ENCODE measurements at places on chromosomes 3 and 15. TPM values are rescaled to one million over a fixed set of nuclear protein-coding genes. Genes with fewer than 3 reads are reported as not detected.
A peak's percentile ranks its signal among the peaks of the same experiment; 100 is the strongest.

GATM gene
- 23.8 TPM for total RNA-seq

DNA sequence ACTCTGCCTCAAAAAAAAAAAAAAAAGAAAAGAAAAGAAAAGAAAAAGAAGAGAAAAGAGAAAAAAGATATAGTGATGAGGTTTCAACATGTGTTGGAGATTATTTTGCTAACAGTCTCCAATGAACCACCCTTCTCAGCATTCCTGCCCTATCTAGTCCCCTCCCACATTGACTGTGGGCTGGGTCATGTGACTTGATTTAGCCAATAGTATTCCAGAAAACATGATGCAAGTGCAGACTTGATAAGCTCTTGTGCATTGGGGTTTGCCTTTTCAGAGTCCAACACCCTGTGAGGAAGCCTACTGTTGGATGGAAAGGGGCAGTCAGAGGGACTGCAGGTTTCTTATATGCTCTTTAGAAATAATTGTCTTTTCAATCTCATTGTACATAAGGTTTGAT, 37.8 kb upstream of the MED12L start:
- DNase-seq: no peak

DNA sequence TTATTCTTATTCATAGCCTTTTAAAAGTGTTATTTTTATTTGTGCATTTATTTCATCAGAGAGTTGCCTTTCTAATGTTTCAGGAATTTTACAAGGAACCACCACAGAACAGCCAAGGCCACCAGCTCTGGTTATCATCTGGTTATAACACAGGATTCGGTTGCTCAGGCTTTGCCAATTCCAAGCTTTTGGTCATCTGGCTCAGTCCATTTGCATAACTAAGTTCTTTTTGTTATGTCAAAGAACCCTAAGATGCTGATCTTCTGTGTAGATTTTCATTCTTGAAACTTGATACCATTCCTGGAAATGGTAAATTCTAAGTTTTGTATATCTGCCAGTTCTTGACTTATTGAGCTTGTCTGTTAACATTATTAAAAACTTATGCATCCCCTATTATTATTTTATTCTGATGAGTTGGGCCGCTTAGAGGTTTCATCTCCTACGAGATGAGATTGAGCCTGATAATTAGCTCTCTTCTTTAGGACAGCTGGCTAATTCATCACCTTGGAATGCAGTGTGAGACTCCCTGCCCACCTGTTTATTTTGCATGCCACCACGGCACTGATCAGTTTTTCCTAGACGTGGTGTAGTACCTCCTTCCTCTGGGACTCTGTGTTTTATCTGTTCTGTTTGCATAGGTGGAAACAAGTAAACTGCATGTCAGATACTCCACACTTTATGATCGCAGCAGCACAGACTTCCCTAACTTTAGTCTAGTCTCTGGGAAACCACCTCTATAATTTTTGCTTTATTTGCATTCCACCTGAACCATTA, 264.8 kb downstream of the SLCO3A1 start:
- peak; percentile 46 for DNase-seq

DNA sequence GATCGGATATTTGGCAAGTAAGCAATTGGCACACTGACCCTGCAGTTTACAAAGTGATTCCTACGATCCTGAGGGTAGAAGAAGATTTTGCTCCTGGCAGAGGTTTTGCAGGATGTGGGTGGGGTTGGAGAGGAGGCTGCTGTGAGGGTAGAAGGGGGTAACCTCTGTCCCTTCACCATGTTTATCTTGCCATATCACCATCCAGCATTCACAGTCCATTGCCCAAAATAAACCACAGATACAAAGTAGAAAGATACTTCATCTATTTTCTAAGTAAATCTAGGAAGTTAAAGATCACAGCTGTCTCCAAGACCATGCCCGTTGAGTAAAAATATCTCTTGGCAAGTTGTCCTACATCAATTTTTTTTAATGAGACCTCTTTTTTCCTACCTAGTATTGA, 51.6 kb downstream of the LIPC start:
- DNase-seq: no peak

ADAMTS9 gene
- total RNA-seq: 5.6 TPM

GRCh38 chr15:33207646-33208045, 13.1 kb upstream of the FMN1 start:
- DNase-seq: no peak

- no peak for DNase-seq
Measured at GRCh38 chr15:63931556-63931955, 97.8 kb upstream of the HERC1 start.

TJP1 gene
- 57.2 TPM for total RNA-seq

DNA sequence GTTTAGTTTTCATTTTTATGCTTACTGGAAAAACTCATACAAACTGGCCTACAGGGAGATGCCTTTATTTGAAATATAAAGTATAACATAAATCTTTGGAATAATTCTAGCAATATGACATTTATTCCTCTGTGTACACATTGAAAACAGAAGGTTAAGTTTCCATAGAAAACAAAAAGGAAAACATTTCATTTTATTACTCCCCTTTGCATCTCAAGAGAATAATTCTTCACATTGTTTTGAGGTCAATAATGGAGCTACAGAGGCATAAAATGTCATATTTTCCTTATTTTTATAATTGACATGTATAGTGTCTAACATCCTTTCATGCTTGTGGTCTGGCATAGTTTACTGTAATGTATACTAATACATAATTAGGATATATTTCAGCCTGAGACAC, 187.6 kb upstream of the AGTR1 start:
- no peak for DNase-seq

DNA sequence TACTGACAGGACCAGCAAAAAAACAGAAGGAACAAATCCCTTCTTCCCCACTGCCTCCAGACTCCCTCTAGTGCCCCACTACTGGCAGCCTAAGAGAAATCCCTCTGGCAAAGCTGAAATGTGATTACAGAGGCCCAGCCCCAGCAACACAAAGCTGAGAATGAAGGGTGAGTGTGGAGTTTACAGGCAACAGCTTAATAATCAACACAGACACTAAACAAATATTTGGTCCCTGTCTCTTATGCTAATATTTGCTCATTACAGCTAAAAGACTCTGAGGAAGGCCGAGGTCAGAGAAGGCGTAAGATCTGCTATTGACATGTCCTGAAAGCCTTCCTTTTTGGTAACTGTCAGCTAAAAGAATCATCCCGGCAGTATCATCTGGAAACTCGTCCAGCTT, 308.5 kb upstream of the RASGRP1 start:
- DNase-seq: peak; percentile 7

DNA sequence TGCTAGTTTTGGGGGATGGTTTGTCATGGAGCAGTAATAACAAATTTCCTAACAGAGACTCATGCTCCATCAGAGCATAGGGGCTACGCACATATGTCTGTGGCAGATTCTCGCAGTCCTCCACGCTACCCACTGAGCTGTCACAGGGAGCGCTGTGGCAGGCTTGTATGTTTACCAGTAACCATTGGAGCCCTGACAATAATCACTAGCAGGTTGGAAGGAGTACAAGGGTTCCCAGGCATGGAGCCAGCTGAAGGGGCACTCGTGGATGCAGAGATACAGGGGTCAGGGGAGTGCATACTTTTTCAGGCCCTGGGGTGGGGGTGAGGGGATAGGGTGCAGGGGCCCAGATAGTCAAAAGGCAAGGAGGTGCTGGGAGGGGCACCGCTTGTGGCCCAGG, 7.9 kb upstream of the GP9 start:
- DNase-seq: no peak

ALPK3 gene
- total RNA-seq: 0.81 TPM

DNA sequence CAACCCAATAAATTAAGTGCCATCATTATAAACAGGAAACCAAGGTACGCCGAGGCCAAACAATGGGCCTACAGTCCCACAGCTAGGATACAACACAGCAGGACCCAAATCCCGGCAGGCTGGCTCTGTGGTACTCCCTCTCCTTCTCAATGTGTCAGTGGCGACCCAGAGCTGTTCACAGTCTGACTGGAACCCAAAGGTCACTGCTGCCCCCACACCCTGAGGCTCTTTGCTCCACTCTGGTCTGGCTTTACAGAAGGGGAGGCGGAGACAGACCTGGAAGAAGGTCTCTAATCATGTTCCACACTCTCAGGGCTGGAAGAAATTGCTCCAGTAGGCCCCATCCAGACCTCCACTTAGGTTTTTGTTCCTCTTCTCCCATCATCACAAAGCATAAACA, 48.5 kb upstream of the LMCD1 start:
- no peak for DNase-seq

GRCh38 chr15:36877796-36878683, 222.3 kb downstream of the MEIS2 start:
- peak; percentile 69 for DNase-seq

TRH gene
- total RNA-seq: 0.59 TPM

DNA sequence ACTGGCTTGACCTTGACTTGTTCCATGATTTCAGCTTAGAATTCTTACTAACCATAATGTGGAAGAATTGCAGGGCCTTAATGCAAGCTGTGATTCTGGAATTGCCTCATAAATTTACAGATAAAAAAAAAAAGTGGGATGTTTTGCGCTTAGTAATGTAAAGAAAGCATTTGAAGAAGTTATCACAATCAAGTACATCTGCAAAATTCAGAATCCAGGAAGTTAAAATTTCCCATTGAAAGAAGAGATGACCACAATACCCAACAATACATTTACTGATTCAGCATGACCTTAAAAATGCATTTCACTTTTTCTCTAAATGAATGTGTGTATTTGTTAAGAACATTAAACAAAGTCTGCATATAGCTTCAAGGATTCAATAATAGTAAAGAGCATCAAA, 65.1 kb upstream of the CCNL1 start:
- no peak for DNase-seq

DNA sequence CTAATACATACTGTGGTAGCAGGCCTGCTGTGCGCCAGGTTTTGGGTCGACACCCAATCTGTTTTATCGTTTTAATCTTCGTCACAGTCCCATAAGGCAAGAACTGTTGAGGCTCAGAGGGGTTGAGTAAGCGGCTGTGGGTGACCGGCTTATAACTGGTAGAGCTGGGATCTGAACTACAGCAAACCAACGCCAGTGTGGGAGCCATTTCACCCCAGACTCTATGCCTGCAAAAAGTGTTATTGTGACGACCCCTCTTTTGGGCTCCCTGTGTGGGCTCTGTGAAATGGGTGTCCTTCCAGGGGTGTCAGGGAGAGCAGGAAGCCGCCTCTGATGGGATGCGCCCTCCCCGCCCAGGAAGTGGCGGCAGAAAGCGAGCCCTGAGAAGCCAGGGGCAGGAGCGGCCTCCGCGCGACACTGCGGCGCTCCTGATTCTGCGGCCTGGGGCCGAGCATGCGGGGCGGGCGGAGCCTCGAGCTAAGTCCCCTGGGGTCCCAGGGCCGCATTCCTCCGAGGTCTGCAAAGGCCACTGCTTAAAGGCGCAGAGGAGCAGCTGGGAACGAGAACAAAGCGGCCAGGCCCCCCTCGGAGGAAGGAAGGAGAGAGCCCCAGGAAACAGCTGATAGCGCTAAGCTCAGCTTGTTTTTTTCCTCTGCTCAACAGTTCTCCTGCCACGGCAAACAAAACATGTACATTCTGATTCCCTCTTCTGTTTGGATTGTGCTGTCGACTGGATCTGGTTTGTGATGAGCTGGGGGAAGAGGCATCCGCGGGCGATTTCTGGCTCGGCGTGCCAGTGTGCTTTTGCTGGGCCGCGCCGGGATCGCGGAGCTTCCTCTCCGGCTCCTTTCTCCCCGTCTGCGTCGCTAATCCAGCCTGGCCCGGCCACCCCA, 33.9 kb downstream of the GRK7 start:
- peak; percentile 93 for DNase-seq

GRCh38 chr15:100794008-100794407, 85.6 kb upstream of the ALDH1A3 start:
- DNase-seq: no peak

- DNase-seq: no peak
Measured at GRCh38 chr3:188369526-188369925, 215.6 kb downstream of the LPP start.

- DNase-seq: peak; percentile 51
Measured at GRCh38 chr15:29319823-29320222, 50.2 kb upstream of the NSMCE3 start.

- no peak for DNase-seq
Measured at GRCh38 chr15:85710340-85710842, 84.3 kb downstream of the KLHL25 start.

- no peak for DNase-seq
Measured at GRCh38 chr15:93195109-93195508, 106.1 kb upstream of the RGMA start.

DNA sequence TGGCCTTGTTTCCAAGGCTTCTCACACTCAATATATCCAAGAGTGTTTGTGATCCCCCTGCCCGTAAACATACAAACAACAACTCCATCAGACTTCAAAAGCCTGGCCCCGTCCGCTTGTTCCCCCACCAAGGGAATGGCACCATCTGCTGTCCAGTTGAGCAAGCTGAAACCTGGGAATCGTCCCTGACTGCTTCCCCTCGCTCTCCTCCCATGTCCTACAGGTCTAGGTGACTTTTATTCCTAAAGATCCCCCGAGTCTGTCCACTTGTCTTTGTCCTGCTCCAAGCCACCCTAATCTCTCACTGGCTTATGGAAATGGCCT, 27.9 kb upstream of the FAM174B start:
- DNase-seq: peak; percentile 33

ZMYND10 gene
- 1.3 TPM for total RNA-seq

DNA sequence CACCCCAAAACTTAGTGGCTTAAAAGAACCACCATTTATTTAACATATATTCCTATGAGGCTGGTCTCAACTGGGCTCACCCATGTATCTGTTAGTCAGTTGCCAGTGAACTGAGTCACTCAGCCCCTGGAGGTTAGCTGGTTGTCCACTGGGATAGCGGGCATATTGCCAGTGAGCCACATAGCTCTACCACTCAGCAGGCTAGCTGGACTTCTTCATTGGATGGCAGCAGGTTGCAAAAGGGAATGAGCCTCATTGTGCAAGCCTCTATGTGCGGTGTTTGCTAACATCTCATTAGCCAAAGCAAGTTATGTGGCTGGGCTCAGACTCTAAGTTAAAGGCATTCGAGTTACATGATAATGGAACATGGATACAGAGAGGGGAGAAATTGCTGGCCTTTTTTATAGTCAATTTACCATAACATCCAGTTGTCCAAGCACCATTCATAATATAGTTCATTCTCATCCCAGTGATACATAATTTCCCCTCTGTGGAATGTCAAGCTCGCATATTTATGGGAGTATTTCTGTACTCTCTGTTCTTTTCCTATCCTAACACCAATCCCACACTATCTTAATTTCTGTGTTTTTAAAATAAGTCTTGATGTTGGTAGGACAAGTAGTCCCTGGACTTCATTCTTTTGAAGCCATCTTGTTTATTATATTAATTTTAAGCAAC, 8.7 kb downstream of the BTD start:
- DNase-seq: no peak

RTP3 gene
- total RNA-seq: 0.07 TPM
